ENCODE measurements at places on chromosomes 5 and 9.

- DNase-seq = no peak
Measured at GRCh38 chr9:134690946-134691694, 49.5 kb downstream of the COL5A1 start.

GRCh38 chr5:51201024-51201423, 182.2 kb upstream of the ISL1 start:
- DNase-seq = peak; percentile 30

DNA sequence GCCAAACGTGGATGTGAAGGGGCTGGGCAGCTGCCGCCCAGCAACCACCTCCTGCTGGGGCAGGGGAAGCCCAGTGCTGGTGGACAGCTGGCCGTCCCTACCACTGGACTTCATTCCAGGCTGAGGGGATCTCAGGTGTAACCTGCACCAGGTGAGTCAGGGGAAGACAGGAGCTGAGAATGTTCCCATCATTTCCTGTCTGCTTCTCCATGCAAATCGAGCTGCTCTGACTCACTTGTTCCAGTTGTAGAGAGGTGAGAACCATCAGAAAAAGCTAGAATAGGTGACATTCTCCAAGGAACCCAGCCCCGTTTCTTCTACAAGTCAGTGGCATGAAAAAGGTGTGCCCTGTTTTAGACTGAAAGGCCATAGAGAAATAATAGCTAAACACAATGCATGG, 21.8 kb upstream of the BARX1 start:
- DNase-seq = no peak

- DNase-seq = no peak
Measured at GRCh38 chr9:14399756-14400657, 86.1 kb upstream of the NFIB start.

GRCh38 chr9:96483733-96484390, 33.9 kb downstream of the HABP4 start:
- DNase-seq = no peak

DNA sequence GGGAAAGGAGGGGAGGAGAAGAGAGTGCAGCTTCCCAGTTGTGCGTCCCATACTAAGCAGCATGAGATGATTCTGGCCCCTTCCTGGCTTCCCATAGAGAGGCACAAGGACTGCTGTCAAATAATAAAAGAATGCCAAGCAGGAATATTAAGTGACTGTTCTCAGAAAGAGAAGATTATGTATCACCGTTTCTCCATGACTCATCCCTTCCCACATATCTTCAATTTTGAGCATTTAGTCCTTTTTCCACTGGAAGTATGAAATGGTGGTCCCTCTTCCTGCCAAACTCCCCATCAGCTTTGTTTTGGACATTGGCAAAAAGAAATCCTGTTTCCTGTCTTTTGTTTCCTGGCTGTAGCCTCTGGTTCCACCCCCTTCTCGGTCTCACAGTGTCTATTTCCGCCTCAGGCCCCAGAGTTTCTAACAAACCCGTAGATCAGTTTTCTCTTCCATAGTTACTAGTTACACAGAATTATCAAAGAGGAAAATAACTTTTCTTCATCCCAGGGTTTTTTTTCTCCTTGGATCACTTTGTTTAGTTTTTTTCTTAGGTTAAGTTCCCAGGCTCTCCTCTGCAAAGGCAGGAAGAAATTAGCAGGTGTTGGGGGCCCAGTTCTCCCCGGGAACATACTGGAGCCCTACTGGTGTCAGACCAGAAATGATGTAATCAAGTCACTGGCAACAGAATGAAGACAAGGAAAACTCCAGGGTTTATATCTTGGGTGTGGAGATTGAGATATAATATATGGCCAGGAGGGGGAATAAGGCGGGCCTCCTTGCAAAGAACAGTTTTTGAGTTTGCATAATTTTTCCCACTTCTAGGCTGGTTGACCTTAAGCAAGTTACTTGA, 26.4 kb upstream of the ARHGAP26 start:
- no peak for DNase-seq

GRCh38 chr9:112125951-112126388, 49.1 kb downstream of the SUSD1 start:
- no peak for DNase-seq

GRCh38 chr9:34452568-34452967, 5.8 kb downstream of the FAM219A start:
- no peak for DNase-seq

GRCh38 chr9:20570756-20571155, 51.5 kb downstream of the MLLT3 start:
- DNase-seq = no peak

DNA sequence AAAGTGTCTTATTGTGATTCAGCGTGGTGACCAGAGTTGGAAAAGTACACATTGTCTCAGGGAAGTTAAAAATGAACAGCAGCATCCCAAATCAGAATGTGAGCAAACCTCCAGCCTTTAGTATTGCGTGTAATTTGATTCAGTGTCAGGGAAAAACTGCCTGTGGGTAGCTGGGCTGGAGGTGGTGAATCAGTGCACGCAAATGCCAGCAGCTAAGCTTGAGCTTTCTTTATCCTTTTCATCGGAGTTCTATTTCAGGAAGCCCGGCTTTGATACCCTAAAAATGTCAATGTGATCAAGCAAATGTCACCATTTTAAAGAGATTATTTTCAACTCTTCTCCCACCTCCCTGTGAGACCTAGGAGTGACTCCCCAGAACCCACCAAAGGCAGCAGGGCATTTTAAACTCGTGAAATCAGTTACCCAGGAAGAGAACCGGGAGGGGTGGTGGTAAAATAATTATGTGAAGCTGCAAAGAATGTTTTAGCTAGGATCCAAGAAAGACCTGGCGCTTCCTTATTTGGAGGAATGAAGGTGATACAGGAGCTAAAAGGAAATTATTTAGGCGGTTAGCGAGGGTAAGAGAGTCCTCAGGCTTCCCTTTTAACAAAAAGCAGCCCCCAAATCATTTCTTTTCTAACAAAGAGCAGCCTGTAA, 25.7 kb upstream of the C5orf47 start:
- no peak for DNase-seq

DNA sequence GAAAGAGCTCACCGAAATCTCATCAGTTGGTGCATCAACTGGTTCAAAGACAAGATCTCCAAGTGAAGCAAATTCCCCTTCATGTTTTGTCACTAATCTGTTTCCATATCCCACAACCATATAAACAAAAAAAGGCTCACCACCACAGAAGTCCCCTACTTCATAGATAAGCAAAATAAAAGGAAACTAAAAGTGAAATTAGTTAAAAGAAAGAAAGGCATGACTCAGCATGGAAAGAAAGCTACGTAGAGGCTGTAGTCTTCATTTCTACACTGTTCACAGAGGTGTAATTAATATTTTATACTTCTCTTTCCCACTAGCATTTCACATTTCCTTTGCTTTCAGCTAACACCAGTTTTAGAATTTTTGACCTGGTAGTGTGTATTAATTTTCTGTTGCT, 208.0 kb downstream of the CYLC2 start:
- DNase-seq = no peak

DNA sequence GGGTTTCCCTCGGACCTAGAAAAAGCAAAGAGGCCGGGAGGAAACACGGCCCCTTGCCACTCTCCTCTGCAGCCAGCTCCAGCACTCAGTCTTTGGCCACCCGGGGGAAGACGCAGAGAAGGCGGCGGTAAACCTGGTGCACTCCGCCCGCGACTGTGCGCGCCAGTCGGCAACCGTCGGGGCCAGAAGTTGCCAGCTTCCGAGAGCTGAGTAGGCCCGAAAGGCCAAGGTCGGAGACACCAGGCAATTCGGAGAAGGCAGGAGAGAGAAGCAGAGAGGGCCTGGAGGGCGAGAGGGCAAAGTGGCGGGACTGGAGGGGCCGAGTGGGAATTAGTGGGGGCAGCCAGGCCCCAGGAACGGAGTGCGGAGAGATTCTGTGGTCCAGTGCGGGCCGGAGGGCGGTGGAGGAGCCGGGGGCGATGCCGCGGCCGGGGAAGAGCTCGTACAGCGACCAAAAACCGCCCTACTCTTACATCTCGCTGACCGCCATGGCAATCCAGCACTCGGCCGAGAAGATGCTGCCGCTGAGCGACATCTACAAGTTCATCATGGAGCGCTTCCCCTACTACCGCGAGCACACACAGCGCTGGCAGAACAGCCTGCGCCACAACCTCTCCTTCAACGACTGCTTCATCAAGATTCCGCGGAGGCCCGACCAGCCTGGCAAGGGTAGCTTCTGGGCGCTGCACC, at the start of gene FOXB2:
Gene FOXB2 (plus strand): TSS at position 420 of the 690 bp plus-strand sequence. CDS start 0 bp downstream, at position 420.
- DNase-seq = no peak

- DNase-seq = no peak
Measured at GRCh38 chr5:10310066-10310779, 2.5 kb upstream of the CMBL start.

GRCh38 chr5:142179776-142180387, 71.3 kb downstream of the NDFIP1 start:
- DNase-seq = no peak

DNA sequence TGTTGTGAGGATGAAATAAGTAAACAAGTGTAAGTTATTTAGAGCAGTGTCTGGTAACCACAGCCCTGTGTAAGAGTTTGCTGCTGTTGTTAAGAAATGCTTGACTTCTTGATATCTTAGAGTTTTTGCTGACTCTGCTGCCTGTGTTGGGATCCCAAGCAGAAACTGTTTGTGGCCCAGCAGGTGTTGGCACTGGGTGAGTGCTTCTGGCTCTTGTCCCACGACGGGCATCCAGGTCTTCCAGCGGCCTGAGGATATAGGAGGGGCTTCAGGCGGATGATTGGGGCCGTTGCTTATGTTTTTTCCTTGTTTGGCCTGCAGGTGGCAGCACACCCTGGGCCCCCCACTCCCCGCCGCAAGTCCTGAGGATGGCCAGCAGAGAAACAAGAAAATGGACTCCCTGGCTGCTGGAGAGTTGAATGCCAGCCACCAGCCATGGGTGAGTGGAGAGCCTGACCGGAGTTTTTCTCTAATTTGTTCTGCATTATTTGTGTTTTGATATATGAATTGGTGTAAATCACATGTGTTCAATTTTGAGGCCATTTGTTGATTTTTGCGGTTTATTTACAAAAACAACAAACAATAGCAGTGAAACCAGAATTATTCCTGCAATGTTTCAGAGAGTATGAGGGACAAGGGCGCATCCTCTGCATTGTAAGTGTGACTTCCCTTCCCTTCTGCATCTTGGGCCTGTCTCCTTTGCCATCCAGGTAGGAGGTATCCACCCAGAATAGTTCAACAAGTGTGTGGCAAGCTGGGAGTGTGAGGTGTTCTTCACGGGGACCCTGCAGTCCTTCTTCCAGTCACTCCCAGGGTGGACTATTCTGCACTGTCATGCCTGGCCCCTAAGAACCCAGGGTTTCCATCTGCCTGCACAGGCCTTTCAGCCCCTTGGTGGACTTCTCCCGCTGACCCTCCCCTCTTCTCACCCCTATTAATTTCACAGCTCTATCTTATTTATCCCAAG, 50.3 kb downstream of the SLC22A5 start:
- DNase-seq = no peak

DNA sequence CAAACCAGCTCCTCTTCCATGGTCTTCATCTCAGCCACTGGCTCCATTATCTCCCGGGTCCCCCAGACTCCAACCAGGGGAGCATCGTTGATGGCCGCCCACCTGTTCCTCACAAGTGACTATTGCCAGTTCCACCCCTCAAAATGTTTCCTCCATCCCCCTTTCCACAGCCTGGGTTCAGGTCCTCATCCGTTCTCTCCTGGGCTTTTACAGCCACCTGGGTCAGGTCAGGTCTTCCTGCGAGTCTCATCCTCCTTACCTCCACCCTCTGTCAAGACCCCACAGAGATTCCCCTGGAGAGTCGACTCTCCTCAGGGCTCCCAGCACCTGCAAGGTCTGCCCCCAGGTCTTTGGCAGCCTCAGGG, 133.2 kb downstream of the PAX5 start:
- DNase-seq = no peak

GRCh38 chr9:87276851-87277261, 220.8 kb upstream of the DAPK1 start:
- no peak for DNase-seq

GRCh38 chr5:158644301-158644700, 455.4 kb downstream of the EBF1 start:
- no peak for DNase-seq

DNA sequence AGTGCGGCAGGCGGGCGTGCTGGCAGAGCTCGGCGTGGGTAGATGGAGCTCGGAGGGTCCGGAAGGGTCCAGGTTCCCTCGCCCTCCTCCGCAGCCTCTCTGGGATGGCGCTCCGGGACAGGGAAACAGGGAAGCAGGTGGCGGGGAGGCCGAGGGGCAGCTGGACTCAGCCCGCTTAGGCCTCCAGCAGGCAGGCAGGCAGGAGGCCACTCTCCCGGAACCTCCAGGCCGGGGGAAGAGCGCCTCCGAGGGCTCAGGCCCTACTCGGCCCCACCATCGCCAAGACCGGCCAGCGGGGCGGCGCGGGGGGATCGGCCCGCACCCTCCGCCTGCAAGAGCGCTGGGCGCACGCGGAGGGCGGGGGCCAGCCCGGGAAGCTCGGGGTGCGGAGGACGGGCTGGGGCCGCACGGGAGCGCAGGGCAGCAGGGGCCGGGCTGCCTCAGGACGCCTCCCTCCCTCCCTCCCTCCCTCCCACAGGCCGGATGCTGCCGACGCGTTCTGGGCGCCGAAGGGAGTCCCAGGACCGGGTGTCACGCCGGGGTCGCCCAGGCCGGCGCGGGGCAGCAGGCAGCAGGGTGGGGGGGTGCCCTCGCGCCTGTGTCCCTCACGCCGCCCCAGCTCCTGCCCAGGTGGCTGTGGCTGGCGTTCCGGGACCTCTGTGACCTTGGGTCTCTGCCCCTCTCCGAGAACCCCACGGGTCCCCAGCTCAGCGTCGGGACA, 977 bp downstream of the MGAT4B start:
- DNase-seq = no peak

GRCh38 chr5:126486332-126486731, 63.1 kb downstream of the GRAMD2B start:
- DNase-seq = no peak

- no peak for DNase-seq
Measured at GRCh38 chr5:174678107-174678506, 46.3 kb upstream of the MSX2 start.

GRCh38 chr5:122301016-122301415, 11.0 kb upstream of the SNCAIP start:
- DNase-seq = no peak

GRCh38 chr5:175620527-175620926, 37.3 kb upstream of the HRH2 start:
- no peak for DNase-seq

- DNase-seq = no peak
Measured at GRCh38 chr9:87112656-87113055, 165.3 kb upstream of the GAS1 start.

Data from NCI-H2081 treated with DMSO at 0.1 percent for 48 hours (cell line).